ENCODE measurements at places on chromosomes 11 and 22.

DNA sequence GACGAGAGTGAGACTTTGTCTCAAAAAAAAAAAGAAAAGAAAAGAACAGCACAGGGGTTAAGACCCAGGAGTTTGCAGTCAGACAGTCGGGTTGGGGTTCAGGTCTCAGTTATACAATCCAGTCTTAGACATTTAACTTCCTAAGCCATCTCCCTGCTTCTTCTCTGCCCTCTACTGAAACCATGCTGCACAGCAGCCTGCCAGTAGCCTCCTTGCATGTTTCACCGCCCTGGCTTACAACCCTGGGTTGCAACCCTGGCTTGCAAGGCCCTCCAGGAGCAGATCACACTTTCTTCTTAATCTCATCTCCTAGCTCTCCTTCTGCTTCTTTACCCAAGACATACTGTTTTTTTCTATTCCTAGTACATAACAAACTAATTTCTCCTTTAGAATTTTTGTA is 5.9 kb upstream of the B3GAT3 start:
- DNase-seq, result no peak

DNA sequence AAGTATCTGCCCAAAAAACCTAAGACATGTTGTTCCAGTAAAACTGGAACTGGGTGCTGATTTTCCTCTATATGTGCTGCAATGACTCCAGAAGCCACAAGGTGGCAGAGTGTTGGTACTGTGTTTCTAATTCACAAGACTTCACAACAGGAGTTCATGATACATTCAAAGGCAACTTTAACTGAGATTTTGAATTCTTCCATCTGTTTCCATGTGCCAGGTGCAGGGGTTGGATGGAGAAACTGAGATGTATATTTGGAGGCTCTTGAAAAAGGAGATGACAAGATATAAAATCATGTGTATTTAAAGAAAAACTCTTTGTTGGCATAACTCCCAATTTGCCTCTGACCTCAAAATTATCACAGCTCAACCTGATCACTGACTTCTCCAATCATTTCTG is 1098.6 kb upstream of the CCDC90B start:
- no peak for DNase-seq

DNA sequence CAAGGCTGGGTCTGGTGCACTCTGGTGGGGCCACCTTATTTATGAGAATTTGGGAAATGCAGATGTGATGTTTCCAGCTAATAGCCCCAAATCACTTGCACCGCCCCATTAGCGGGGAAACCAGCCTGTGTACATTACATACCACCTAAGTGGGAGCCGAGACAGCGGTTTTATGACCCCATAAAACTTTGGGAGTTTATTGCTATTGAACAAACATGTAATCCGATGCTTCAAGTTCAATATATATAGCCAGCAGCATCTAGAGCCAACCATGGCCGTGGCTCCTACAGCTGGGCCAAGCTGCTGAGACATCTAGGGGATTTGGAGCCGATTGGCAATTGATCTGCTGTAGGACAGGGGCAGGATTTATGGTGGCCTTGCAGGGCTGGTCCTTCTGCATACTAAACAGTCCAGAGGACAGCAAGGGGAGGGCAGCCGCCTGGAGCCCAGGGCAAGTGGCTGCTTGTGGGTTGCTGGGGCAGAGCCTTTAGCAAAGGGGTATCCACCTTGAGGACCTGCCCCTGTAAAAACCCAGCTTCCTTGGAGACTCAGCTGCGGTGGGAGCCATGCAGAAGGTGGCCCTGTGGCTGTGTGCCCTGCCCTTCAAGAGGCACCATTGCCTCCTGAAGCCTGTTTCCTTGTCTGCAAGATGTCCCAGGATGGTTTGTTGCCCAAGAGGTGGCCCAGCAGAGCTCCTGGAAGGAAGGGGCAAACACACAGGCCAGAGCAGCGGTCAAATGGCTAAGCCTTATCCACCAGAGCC is 47.9 kb upstream of the CCDC188 start:
- DNase-seq, result no peak

DNA sequence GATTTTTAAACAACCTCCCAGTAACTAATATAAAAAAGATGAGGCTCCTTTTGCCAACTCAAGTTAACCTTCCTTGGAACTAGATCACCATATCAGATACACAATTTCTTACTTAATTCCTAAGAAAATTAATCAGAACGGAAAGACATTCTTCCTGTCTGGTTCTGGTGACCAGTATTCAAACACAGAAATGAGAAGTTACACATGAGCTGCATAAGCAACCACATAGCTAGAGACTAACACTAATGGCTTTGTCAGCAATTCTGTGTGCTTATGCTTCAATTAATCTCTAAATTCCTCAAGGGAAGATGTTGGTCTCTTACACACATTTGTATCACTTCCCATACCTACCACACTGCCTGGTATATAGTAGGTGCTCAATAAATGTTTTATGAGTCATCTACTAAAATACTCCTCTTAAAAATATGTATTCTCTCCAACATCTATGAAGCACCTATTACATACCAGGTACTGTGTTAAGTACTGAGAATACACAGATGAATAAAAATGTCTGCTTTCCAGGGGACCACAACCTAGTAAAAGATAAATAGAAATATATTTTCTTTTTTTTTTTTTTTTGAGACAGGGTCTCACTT is 54.5 kb downstream of the GAB2 start:
- no peak for DNase-seq

- no peak for DNase-seq
Observed at GRCh38 chr11:46382646-46383403, 1.4 kb downstream of the MDK start.

DNA sequence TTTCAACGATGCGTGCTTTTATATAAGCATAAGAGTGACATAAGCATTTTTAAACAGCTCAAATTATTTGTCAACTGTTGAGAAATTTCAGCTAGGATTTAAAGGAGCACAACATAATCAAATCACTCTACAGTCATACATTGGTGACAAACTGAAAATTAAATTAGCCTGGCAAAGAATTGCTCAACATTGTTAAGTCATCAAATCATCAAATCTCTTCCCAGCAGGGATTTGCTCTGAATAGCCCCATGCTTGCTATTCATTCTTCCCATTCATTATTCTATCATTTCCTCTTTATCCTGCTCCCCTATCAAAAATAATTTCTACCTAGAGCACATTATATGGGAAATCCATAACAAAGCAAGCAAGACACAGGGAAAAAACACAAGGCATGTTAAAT is 198.7 kb upstream of the LUZP2 start:
- no peak for DNase-seq

- DNase-seq, result no peak
Observed at GRCh38 chr11:11622340-11622706, 518 bp upstream of the GALNT18 start.

DNA sequence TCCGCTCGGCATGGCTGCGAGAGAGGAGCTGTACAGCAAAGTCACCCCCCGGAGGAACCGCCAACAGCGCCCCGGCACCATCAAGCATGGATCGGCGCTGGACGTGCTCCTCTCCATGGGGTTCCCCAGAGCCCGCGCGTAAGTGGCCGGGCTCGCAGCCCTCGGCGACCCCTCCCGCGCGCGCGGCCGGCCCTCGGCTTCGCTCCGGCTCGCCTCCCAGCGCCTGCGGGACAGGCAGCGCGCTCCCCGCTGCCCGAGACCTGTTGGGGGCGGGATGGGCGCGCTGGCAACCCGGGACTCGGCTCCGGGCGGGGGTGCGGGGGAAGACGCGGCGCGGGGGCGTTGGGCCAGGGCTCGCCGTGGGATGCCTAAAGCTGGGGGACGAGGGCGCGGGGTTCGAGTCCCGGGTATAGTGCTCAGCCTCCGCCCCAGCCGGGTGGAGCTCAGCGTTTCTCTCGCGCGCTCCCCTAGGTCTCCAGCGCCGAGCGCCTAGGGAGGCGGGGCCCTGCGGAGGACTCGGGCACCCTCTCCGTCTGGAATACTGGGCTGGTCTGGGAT is 630 bp downstream of the UBASH3B start:
- DNase-seq, result no peak

GRCh38 chr11:120324932-120325810 is at the start of gene TLCD5:
TLCD5 (plus strand) TSS chr11:120325299; CDS start chr11:120327442, 2,143 bp downstream.
- DNase-seq, result no peak

DNA sequence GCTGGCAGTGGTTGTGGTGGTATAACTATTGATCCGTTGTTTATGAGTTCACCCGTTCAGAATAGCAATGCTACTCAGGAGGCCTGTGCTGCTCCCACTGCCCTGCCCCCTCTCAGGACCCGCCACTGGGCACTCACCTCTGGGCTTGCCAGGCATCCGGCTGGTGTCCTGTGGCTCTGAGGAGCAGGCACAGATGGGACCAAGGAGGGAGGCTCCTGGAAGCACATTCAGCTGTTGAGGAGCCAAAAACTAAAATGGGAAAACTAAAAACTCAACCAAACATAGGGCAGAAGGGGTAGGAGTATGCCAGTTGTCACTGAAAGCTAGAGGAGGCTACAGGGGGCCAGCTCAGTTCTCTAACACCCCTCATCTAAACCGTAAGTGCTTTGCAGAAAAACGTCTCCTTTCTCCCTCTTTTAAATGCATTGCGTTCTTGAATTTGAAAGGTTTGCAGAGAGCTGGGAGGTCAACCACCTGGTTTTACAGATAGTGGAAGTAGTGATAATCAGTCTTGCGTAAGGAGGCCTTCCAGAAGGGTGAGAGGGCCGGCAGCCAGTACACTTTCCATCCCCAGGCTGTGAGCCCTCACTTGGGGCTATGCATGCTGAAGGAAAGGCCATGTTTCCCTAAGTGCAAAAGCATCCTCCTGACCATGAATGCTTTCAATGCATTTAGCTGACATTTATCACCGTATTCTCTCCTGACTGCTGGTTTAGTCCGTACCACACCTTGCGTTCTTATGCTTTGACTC is 547.4 kb downstream of the NTM start:
- DNase-seq, result no peak

GRCh38 chr11:8839957-8840945 is 70.7 kb upstream of the AKIP1 start:
- DNase-seq, result no peak

DNA sequence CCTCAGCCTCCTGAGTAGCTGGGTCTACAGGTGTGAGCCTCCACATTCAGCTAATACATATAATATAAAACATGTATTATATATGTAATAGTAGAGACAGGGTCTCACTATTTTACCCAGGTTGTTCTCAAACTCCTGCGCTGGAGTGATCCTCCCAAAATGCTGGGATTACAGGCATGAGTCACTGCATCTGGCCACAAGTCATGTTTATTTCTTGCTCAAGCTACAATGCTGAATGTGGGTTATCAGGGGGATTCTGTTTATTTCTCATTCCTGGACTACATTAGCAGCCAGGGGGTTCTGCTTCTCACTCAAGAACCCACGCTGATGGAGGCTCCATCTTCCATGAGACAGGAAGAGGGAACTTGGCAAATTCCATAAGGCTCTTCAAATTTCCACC is 24.8 kb downstream of the FOLR3 start:
- no peak for DNase-seq

- no peak for DNase-seq
Observed at GRCh38 chr22:27472975-27473374, 328.6 kb downstream of the MN1 start.

GRCh38 chr11:114130629-114131277 is 71.2 kb downstream of the ZBTB16 start:
- no peak for DNase-seq

DNA sequence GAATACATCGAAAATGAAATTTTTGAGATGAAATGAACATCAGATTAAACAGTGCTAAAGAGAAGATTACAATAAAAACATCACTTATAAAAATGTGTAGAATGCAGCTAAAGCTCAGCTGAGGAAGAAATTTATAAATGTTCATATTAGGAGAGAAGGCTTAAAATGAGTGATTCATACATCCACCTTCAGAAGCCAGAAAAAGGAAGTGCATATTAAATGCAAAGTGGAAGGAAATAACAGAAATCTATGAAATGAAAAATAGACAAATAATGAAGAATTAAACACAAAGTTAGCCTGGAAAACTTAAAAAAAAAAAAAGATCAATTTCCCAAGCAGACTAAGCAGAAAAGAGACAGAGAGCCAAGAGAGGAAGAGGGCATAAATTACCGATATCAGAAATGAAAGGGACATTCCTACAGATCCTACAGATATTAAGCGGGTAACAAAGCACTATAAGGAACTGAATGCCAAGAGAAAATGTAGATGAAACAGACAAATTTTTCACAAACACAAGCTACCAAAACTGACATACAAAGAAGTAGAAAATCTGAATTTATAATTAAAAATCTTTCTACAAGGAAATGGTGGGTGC is 7.2 kb upstream of the MOB2 start:
- DNase-seq, result no peak

GRCh38 chr11:119120639-119121007 is 757 bp upstream of the HINFP start:
- no peak for DNase-seq

DNA sequence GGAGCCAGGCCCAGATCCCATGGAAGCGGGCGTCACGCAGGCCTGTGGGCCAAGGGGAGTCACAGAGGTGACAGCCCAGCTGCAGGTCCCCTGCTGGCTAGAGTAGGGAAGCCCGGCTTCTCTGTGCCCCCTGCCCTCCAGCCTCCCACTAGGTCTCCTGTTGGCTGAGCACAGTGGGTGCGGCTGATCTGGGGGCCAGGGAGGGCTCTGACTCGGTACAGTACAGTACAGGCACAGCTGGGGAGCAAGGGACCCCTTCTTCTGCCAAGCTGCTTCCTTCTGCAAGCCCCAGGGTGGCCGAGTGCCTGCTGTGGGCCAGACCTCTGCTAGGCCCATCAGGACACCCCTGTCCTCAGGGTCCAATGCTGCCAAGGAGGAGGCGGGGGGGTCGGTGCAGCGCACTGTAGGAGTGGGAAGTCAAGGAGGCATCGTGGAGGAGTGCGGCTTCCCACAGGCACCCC is 10.1 kb downstream of the SUSD2 start:
- DNase-seq, result no peak

DNA sequence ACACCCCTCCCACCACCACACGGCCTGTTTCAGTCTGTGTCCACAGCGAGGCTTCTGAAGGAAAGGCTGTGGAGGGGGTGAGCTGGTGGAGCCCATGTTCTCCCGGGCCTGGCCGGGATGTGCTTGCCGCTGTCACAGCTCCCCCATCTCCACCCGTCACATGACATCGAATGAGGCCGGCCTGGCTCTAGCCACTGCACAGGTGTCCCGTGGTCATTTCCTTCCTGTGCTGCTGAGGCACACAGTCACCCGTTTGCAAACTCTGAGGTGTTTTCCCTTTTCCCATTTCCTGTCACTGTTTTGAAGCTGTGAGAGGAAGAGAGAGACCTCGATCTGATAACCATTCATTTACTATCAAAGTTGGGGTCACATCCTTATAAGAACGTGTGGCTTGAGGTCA is 55.7 kb upstream of the CLDN5 start:
- DNase-seq, result no peak

- DNase-seq, result no peak
Observed at GRCh38 chr11:132464003-132464342, 1068.3 kb downstream of the OPCML start.

All from stimulated activated CD8-positive, alpha-beta memory T cell treated with anti-CD3 and anti-CD28 coated beads, Interleukin-4, amount 100 ng/mL, for 1 hour (primary cell).